ENCODE measurements at places on chromosomes 4 and X.

DNA sequence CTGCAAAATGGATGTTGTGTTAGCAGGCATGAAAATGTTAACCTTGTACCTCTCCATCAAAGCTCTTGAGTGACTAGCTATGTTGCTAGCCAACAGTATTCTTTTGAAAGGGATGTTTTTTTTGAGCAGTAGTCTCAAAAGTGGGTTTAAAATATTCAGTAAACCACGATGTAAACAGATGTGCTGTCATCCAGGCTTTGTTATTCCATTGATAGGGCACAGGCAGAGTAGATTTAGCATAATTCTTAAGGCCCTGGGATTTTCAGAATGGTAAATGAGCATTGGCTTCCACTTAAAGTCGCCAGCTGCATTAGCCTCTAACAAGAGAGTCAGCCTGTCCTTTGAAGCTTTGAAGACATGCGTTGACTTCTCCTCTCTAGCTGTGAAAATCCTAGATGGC, 18.4 kb downstream of the FGF2 start:
- peaks cover 2% of the 10 kb centered on the region for H3K4me1 ChIP-seq
- no peak overlapping the region for H3K4me3 ChIP-seq
- no peaks in the 10 kb centered on the region for H3K36me3 ChIP-seq

DNA sequence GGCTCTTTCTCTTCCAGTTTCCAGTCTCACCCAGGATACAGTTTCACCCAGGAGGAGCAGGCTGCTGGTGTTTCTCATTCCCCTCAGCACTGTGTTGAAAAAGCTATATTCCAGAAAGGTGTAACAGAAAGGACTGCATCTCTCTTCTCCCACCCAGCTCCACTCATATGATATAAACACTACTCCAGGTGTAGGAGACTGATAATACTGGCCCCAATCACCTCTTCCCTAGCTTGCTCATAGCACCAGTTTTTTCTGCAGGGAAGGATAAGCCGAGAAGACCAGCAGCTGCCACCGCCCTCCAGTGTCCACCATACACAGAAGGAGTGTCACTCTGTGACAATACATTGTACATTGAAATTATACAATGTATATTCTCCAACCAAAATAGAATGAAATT, 105.5 kb upstream of the STK26 start:
- no peaks in the 10 kb centered on the region for H3K27me3 ChIP-seq
- H3K27ac ChIP-seq: no peak overlapping the region
- H3K36me3 ChIP-seq: no peaks in the 10 kb centered on the region
- DNase-seq: no peak
- H3K4me1 ChIP-seq: no peaks in the 10 kb centered on the region
- H3K4me3 ChIP-seq: no peak overlapping the region

DNA sequence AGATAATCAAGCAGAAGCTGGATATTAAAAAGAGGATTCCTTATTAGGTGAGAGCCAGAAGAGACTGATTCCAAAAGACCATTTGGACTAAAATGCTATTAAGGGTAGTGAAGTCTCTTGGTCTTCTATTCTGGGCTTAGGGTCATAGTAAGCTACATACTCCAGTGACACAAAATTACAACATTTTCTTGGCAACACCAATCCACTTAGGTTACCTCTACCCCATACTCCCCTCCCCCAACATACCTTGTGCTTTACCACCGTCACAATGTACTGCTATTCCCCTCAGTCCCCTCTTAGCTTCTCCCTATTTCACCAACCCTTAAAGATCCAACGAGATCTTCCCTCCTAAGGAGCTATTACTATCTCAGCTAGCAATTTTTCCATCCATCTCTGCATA, 11.4 kb downstream of the RLIM start:
- no peaks in the 10 kb centered on the region for H3K4me1 ChIP-seq
- H3K27me3 ChIP-seq: no peaks in the 10 kb centered on the region
- no peak overlapping the region for H3K27ac ChIP-seq
- H3K36me3 ChIP-seq: peaks cover 6% of the 10 kb centered on the region
- no peak for DNase-seq

DNA sequence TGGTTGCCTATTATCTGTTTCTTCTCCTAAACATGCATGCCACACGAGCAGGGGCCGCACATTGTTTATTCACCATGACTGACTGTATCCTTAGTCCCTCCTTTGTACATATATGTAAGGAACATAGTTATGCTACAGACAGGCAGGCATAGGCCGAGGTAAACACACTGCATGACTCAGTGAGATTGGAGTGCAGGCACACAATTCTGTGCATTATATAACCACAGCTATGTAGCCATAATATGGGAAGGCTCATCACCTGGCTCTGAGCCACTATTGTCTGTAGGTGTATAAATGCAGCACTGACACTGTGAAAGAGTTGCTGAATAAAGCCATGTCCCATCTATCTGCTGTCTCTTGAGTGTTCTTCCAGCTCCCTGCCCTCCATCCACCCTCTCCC, 431.6 kb downstream of the IDS start:
- H3K4me1 ChIP-seq: no peaks in the 10 kb centered on the region
- H3K4me3 ChIP-seq: no peak overlapping the region
- H3K27ac ChIP-seq: no peak overlapping the region

DNA sequence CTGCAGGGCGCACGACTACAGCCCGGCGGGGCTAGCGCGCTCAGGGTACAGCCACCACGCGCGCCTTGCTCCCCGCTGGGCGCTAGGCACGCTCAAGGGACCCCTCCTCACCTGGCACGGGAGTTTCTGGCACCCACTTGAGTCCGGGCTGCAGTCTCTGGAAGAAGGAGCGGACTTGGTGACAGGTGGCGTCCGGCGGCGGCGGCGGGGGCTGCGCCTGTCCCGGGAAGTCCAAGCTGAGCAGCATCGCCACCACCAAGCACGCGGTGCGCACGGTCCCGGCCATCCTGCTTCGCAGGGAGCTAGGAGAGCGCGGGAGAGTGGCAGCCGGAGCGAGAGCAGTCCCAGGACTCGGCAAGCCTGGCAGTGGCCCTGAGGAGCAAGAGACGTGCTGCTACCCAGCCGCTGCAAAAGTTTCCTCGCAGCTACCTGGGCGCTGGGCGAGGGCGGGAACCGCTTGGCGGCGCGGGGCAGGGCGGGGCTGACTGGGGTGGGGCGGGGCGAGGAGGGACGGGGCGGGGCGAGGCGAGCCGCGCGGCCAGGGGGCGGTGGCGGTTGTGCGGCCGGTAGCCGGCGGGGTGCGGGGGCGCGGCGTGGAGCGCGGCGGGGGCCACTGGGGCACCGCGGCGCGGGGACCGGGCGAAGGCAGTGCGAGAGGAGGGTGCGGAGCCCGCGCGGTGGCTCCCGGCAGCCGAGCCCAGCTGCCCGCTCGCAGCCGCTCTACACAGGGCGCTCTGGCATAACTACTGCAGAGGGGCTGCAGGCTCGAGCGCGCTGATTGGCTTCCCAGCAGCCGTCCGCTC, at the start of gene GPC3:
GPC3 (minus strand) TSS at position 431 of the 803 bp plus-strand sequence.
- peak within 1 kb of the TSS; percentile 77 for H3K4me3 ChIP-seq
- peak within 1 kb of the TSS; percentile 17 for H3K27ac ChIP-seq
- DNase-seq: peak; percentile 56
- H3K27me3 ChIP-seq: peaks cover 18% of the 10 kb centered on the region
- H3K4me1 ChIP-seq: peaks cover 14% of the 10 kb centered on the region

DNA sequence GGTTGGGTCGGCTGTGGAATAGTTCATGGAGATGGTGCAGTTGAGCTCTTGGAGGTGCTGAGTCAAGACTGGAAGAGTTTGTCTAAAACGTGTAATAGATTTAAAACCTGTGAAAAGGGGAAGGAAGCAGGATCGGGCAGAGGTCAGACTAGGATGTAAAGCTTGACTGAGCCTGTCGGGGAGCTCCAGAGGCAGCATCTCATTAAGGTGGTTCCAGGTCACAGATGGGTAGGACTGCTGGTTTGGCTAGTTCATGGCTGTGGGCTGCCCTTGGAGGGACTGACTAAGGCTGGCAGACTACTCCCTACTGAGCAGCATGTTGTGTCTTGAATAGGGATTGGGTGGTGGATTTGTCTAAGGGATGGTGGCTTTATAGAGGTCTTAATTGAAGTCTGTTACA, 28.4 kb upstream of the WDR1 start:
- no peaks in the 10 kb centered on the region for H3K36me3 ChIP-seq
- no peaks in the 10 kb centered on the region for H3K27me3 ChIP-seq
- H3K27ac ChIP-seq: no peak overlapping the region

- H3K27me3 ChIP-seq: no peaks in the 10 kb centered on the region
- H3K4me3 ChIP-seq: no peak overlapping the region
- no peak for DNase-seq
Observed at GRCh38 chrX:2676794-2677675, 14.1 kb upstream of the CD99 start.

GRCh38 chr4:151215295-151215694, 61.7 kb upstream of the PRSS48 start:
- H3K4me1 ChIP-seq: peaks cover 1% of the 10 kb centered on the region
- H3K4me3 ChIP-seq: no peak overlapping the region
- no peaks in the 10 kb centered on the region for H3K27me3 ChIP-seq
- H3K36me3 ChIP-seq: no peaks in the 10 kb centered on the region

Measured in trophoblast cell (in vitro differentiated cells and primary cell).